Frontal cortex (tissue), 4 donors: ENCODE measurements at places on chromosomes 7 and 10.

DNA sequence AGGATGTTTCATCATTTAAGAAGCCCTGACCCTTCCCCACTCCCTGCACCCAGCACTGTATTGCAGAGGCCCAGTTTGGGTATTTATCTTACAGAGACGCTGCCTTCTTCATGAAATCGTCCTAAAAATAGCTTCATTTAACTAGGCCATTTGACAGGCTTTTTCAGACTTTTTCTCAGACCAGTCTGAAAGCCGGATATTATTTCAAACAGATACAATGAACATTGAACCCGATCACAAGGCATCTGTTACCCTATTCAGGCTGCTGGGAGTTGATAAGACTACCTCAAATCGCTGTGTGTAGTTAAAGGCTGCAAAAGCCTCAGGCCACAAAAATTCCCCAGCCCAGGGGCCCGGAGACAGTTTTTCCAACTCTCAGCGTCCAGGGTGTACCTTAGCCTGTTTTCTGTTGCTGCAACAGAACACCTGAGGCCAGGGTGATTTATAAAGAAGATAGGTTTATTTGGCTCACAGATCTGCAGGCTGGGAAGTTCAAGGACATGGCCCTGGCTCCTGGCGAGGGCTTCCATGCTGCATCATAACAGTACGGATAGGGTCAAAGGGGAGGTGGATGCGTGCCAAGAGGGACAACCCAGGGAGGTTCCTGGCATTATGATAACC lies 130.7 kb upstream of the SH2B2 start:
- DNase-seq = no peak

GRCh38 chr10:24331457-24331856 lies 122.5 kb downstream of the KIAA1217 start:
- DNase-seq = no peak

GRCh38 chr10:120221873-120222485 lies 235.0 kb upstream of the PLPP4 start:
- no peak for DNase-seq

- DNase-seq = no peak
Measured at GRCh38 chr10:51983481-51983880, 284.1 kb upstream of the CSTF2T start.

DNA sequence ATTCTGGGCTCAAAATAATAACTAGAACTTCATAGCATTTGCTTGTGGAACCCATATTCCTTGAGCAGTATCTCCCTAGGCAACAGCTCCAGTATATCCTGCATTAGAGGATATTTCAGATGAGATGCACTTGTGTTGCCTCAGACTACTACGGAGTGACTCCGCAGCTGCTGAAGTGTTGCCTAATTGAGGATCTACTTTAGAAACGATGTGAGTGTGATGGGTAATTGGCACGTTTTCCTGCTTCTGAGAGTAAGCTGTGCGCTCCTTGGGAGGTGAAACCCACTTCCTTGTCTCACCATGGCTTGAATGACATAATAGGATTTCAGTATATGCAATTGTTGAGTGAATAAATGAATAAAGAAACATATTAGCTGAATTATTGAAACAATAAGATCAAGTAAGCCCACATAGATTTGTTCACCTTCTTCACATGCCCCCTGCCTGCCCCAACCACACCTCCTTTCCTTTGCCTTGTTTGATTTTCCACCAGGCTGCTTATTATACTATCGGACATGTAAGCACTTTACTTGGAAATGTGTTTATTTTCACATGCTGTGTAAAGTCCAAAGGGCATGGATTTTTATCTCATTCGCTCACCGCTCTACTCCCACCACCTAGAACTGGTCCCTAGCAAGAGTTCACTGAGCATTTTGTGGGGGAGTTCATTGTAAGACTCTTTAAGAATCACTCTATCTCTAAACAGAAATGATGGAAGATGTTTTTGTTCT lies 303.8 kb downstream of the KCNMA1 start:
- no peak for DNase-seq

GRCh38 chr10:102615361-102615760 lies 28.9 kb upstream of the TRIM8 start:
- no peak for DNase-seq

DNA sequence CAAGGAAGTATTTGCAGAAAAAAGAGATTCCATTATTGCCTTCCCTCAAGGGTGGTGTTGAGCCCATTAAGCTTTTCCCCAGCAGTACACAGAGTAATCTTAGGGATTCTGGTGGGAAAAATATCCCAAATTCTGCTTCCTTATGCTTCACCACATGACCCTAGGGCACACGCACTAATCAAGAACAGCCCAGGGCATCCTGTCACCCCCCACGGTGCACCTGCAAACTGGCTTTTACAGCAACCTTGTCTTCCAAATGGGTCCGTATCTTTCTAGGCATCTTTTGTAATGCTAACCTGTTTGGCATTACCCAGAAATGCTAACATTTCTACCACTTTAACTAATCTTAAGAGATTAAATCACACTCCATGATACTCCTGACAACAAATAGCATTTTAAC lies 926 bp upstream of the C7orf33 start:
- DNase-seq = no peak

DNA sequence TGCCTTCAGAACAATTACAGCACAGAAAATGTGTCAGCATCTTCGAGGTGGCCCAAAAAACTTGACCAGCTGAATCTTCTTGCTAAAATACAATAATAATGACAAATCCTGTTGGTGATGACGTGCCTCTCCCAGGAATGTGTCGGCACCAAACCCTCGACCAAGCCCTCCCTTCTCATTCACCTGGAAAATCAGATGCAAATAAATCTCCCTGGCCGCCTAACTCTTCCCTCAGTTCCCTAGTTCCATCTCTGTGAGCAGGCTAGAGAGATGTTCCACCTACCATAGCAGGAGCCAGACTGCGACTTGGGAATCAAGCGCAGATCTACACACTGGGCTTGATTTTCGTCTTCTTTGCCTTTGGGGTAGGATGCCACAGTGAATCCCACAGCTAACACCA lies 4.1 kb downstream of the PRSS1 start:
- no peak for DNase-seq

GRCh38 chr10:43202224-43202656 lies 64.0 kb downstream of the CSGALNACT2 start:
- peak; percentile 56 for DNase-seq

DNA sequence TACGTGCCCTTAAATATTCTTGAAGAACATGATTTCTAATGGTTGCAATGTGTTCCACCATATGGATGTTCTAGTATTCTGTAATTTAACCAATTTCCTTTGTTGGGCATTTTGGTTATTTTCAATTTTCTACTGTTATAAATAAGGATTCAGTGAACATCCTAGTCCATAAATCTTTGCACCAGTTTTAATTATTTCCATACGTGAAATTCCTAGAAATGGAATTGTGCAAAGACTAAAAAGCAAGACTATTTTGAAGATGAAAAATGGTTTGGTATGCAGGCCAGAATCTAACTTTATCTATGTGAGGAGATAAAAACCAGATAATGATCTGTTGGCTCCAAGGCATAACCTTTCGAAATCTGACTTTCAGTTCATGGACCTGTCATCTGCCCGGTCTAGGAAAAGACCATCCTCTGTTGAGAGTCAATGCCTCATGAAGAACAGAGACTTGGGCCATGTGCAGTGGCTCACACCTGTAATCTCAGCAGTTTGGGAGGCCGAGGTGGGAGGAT lies 633.2 kb upstream of the NRP1 start:
- DNase-seq = no peak

DNA sequence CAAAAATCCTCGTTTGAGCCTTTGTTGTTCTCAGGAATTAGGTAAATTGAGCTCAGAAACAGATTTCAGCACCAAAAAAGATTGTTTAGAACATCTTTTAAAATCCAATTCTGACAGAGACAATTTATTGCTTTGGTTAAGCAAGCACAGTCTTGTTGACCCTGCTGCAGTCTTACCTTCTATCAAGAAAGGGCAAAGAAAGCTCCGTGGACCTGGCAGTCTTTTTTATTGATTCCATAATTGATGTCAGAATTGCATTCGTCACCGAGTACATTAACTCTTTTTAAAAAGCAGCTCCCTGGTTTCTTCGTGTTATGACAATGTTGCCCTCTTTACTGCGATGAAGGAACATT lies 334.8 kb downstream of the FGFR2 start:
- no peak for DNase-seq

- no peak for DNase-seq
Measured at GRCh38 chr10:69321039-69321715, 42.9 kb downstream of the HK1 start.

DNA sequence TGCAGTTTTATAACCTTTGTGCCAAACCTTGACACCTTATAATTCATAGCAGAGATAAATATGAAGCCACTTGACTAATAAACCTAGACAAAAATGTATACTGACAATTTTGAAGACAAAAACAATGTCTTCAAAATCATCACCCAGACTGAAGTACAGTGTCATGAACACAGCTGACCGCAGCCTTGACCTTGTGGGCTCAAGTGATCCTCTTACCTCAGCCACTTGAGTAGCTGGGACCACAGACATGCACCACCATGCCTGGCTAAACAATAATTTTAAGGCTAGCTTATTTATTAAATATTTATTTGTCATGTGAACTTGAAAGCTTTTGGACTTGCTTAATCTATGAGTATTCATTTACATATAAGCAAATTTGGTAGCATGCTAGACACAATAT lies 24.3 kb downstream of the IL6 start:
- no peak for DNase-seq

- peak; percentile 94 for DNase-seq
Measured at GRCh38 chr7:139777948-139778841, at the start of gene HIPK2. Gene HIPK2, minus strand, starts transcription at chr7:139777998. Its CDS starts 375 bp downstream, at chr7:139777623.

DNA sequence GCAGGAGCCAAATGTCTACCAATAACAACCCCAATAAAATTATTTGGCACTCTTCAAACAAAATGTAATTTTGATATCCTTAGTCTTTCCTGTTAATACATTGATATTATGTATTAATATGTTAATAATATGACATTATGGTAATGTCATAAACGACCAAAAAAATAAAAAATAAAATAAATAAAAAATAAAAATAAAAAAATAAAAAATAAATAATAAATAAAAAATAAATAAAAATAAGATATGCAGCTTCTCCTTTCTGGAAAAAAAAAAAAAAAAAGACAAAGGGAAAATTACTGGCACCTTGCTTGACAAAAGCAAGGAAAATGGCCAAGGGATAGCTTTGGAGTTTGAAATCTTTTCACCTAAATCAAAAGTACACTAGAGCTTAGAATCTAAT lies 168.5 kb downstream of the PPP1R17 start:
- no peak for DNase-seq

GRCh38 chr7:151628846-151629604 lies 109.3 kb upstream of the RHEB start:
- DNase-seq = no peak

- DNase-seq = no peak
Measured at GRCh38 chr7:101558742-101559325, 70.3 kb downstream of the MYL10 start.

GRCh38 chr10:22693371-22693784 lies 21.0 kb downstream of the PIP4K2A start:
- no peak for DNase-seq

DNA sequence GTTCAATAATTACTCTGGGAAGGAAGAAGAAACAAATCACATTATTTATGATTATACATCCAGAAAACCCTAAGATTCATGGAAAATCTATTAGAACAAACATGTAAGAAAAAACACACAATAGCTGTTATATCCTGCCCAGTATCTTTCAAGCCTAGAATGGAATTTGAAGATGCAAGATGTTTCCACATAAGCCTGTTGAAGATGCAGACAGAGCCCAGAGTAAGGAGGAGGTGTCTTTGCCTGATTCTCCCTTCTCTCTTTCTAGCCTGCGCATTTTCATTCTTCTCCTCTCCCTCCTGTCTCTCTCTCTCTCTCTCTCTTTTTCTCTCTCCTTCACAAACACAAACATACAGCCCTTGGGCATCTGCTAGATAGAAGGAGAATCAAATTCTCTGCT lies 170.1 kb upstream of the INHBA start:
- no peak for DNase-seq

- DNase-seq = peak; percentile 49
Measured at GRCh38 chr7:158357898-158358821, 229.5 kb downstream of the PTPRN2 start.

GRCh38 chr7:96316949-96317348 lies 4.9 kb downstream of the SLC25A13 start:
- DNase-seq = no peak

GRCh38 chr10:33129996-33130386 lies 172.0 kb upstream of the ITGB1 start:
- DNase-seq = no peak
